Osteocyte (in vitro differentiated cells): ENCODE measurements at places on chromosomes 5 and 9.

- DNase-seq: no peak
Measured at GRCh38 chr5:10626473-10627013, 62.7 kb downstream of the ANKRD33B start.

- DNase-seq: no peak
Measured at GRCh38 chr5:146254223-146254622, 50.8 kb downstream of the RBM27 start.

- DNase-seq: no peak
Measured at GRCh38 chr9:33719581-33720374, 75.6 kb upstream of the PRSS3 start.

- no peak for DNase-seq
Measured at GRCh38 chr5:73812457-73812856, 186.5 kb downstream of the ARHGEF28 start.

- no peak for DNase-seq
Measured at GRCh38 chr9:96515621-96516470, 65.9 kb downstream of the HABP4 start.

GRCh38 chr9:18747595-18747994, 273.6 kb downstream of the ADAMTSL1 start:
- no peak for DNase-seq

DNA sequence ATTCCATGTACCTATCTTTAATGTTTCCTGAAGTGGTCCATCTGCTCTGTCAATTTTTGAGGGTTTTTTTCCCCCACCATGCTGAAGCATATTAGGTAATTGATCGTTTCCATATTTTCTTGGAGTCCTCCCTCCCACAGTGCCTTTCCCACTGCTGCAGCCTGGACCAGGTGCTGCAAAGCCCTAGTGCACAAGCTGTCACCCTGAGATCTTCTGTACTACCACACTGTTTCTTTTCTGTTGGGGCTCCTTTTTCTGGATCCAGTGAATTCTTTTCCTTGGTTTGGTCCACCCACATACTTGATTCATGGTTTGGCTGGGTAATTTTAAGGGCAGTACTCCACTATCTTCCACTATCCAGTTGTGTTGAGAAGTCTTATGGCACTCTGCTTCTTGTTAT, 30.9 kb upstream of the FAM169A start:
- no peak for DNase-seq
